ENCODE measurements at places on chromosomes 6 and 20.

DNA sequence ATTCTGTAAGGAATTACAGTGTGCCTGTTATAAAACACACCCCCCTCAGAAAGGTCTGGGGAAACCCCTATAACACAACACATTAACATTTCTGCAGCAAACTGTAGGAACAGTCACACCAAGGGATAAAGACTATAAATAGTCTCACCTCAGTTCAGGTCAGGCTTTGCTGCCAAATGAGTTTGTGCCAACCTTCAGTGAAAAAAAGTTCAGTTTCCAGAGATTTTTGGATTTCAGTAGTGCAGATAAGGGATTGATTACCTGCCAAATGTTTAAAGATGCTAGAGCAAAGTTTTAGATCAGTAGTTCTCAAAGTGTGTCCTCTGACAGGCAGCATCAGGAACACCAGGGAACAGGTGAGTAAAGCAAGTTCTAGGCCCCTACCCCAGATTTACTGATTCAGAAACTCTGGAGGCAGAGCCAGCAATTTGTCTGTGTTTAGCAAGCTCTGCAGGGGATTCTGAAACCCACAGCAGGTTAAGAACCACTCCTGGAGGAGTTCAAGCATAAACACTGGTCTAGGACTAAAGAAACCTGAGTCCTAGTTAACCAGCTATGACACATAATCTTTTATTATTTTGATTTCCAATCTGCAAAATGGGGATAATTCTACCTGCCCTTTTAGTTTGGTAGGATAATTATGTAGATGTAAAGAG is 111.0 kb downstream of the RCAN2 start:
- no peak for DNase-seq

GRCh38 chr20:32333988-32334885 is 23.9 kb upstream of the ASXL1 start:
- peak; percentile 46 for DNase-seq

DNA sequence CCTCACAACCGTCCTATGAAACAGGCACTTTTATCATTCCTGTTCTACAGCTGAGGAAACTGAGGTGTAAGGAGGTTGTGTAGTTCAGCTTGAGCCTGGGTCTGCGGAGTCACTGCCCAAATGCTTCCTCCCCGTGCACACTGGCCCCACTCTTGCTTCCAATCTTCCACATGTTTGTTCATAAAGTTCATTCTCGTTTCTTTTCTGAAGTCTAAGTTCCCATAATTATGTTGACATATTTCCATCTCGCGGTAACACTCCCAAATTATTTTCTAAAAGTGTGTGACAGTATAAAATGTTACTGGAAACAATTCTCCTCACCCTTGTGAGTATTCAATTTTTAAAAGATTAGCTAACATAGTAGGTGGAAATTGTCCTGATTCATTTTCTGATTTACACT is 106.9 kb downstream of the SLC22A3 start:
- DNase-seq: no peak

GRCh38 chr20:19602675-19603375 is 155.2 kb upstream of the RIN2 start:
- no peak for DNase-seq

DNA sequence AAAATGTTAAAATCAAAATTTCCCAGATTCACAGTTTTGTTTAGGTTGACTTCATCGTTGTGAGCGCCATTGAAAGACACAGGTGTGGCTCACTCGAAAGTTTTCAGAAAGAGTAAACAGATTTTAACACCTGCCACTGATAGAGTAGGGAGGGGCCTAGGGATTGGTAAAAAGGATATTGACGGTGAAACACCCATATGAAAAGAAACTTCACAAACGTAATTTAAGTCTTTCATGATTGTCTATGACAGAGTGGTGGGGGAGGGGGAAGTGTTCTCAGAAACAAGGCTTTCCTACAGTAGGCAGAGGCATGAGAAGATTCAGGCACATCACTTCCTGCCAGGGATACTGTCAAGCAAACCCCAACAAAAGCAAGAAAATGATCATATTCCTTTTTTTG is 101.4 kb downstream of the PERP start:
- no peak for DNase-seq

- no peak for DNase-seq
Measured at GRCh38 chr20:2118783-2119182, 17.2 kb downstream of the STK35 start.

DNA sequence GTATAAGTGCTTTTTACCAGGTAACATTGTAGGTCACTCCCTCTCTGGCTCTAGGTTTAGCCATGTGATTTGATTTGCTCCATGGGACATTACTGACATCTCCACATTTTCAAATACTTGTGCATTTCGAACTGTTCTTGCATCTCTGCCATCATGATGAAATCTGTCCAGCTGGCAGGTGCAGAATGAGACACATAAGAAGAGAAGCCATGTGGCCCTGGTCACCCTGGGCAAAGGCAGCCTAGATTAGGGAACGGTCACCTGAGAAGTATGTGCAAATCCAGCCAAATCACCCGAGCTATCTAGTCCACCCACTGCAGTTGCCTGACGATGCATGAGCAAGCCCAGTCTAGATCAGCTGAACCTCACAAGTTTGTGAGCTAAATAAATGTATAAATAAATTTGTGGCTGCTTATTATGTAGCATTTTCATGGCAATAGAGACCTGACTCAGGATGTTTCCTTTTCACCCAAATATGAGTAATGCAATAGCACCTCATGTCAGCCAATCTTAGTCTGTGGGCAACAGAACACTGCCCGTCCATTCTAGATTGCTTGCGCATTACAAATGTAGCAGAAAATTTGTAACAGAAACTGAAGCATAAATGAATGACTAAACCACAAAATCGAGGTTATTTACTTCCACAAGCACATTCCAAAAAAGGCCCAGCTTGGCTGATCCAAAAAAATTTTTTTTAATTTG is 115.2 kb downstream of the PAK5 start:
- no peak for DNase-seq

- DNase-seq: no peak
Measured at GRCh38 chr6:111356551-111356950, 126.5 kb downstream of the REV3L start.

DNA sequence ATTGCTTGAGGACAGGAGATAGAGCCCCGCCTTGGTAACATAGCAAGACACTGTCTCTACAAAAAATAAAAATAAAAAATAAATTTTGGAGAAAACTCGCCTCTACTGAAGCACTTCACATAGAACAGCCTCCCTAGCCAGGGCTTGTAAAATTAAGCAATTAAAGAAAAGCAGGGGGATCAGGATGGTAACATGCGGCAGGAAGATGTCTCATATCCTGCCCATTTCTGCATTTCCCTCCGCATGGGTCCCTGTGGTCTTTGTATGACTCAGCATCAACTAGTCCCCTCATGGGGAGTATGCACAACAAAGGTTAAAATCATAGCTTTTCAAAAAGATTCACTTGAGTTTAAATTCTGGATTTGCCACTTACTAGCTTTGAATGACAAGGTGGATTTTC is 379.0 kb downstream of the EPHA7 start:
- DNase-seq: no peak
